ENCODE measurements at places on chromosomes 6 and 20.
A peak's percentile ranks its signal among the peaks of the same experiment; 100 is the strongest.

DNA sequence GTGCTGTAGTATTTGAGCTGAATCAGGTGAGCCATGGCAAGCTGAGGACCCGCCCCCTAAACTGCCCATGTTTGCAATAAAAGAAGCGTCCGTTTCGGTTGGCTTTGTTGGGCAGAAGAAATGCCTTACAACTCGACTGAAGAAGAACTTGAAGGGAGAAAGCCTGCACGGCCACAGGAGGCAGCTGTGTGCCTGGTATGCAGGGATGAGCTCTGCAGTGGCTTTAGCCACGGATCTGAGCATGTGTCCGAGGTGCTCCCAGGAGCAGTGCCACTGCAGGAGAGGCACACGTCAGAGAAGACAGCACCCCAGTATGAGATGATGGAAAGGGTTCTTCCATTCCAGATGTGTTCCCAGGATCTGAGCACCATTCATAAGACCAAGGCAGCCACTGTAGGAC, 23.5 kb downstream of the KIZ start:
- DNase-seq = no peak

DNA sequence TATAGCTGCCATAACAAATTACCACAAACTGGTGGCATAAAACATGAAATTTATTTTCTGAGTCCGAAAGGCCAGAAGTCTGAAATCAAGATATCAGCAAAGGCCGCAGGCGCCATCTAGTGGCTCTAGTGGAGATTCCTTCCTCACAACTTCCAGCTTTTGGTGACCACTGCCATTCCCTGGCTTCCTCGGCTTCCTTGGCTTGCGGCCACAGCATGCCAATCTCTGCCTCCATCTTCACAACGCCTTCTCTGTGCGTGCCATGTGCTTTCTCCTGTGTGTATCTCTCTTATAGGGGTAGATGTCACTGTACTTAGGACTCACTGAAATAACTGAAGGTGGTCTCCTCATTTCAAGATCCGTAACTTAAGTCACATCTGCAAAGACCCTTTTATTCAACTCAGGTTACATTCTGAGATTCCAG, 5.4 kb upstream of the PLAGL1 start:
- peak; percentile 64 for DNase-seq

DNA sequence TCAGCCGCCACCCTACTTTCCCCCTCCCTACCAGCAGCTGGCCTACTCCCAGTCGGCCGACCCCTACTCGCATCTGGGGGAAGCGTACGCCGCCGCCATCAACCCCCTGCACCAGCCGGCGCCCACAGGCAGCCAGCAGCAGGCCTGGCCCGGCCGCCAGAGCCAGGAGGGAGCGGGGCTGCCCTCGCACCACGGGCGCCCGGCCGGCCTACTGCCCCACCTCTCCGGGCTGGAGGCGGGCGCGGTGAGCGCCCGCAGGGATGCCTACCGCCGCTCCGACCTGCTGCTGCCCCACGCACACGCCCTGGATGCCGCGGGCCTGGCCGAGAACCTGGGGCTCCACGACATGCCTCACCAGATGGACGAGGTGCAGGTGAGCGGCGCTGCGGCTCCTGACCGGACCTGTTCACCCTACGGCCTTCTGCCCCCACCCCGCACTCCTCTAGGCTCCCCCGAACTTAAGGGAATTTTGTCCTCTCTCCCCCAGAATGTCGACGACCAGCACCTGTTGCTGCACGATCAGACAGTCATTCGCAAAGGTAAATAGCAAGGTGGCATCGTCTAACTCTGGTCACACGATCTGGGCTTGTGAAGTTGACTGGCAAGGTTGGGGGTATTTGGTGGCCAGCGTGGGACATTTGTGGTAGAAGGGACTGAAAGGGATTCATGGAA, 2.3 kb downstream of the TFAP2C start:
- no peak for DNase-seq

- no peak for DNase-seq
Measured at GRCh38 chr20:58707770-58708169, 15.2 kb downstream of the NPEPL1 start.

DNA sequence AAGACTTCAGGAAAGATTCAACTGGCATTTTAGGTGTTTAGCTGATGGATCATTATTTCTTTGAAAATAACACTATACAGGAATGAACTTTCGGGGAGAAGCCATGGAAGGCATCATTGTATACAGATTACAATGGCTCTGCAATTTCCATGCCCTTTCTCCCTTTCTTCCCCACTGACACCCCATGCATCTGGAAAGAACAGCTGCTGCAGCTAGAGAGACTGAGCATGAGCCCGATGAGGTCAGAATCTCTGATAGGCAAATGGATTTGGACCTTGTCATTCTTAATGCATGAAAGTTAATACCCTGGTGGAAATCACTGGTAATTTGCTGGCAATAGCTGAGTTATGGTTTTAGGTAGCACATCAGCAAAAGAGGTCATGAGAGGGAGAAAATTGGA, 54.8 kb downstream of the BTBD3 start:
- peak; percentile 88 for DNase-seq

DNA sequence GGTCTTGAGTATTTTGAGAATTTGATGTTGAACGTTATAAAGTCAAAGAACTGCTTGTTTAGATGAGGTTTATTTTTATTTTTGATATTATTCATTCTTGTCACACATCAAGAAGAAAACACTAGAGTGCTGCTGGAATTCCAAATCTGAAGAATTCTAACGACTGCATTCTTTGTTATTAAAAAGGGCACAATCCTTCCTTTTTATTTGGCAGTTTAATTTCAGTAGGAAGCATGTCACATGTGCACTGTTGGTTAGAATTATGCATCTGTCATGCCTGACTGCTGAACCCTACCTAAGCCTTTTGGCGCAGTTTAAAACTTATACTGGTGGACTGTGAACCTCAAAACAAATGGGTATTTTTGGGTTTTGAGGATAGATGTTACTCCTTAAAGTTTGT, 4.0 kb downstream of the ID4 start:
- peak; percentile 39 for DNase-seq

- peak; percentile 42 for DNase-seq
Measured at GRCh38 chr6:120826253-120826652, 508.0 kb downstream of the TBC1D32 start.

DNA sequence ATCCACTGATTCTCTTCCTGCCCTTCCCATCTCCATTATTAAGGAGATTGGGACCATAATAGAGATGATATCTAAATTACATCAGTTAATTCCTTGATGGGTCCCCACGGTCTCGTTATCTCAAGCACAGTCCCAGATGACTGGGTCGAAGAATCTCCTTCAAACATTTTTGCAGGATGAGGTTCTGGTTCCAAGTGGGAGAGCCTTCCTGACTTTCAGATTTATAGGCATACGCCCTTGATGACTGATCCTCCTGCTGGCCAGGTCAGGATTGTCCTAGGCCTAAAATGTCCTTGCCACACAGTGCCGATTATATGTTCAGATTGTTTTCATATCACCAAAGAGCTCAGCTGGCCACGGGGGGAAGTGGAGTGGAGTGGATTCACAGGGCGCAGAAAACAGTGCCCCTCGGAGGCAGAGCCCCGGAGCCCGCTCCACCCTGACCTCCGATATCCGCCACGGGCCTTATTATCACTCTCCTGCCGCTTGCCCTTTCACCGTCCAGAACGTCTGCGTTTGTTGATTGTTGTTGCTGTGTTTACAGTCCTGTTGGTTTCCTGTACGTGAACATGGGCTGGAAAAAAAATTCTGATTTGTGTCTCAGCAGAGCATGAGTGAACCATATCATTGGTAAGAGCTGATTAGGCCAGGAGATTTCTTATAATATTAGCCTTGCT, 8.9 kb downstream of the BMP6 start:
- no peak for DNase-seq

DNA sequence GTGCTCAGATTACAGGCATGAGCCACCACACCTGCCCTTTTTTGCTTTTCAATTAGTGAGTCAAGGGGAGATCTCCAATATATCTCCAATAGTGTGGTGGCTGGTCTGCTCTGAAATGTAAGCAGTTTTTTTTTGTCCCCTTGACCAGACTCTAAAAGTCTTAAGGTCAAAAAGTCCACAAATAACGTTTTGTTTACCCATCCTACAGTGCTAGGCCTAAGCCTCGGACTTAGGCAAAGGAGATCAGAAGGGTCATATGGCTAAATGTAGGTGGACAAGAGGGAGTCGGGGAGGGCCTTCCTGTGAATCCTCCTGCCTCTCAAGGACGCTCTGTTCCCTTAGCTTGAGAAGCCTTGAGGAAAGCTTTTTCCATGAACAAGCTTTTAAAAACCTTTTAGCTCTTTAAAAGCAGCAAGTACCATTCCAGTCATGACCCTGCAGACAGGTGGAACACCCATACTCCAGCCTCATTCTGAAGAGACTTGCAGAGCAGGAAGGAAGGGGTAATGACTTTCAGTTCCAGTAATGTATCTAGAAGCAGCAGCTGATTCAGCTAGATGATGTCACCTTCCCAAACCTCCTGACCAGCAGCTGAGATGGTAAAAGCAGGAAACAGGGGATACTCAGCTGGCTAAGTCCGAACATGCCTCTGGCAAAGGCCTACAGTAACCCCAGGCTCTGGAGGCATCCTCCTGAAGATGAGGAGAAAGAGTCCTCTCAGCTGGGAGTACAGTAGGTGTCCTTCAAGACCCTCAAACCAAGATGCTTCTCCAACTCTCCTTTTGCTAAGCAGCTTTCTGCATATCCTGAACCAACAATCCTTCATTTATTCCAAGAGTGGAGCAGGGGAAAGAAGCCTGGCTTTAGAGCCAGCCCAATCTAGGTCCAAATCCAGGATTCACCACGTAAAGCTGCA, 23.6 kb downstream of the BCL2L1 start:
- peak; percentile 38 for DNase-seq

DNA sequence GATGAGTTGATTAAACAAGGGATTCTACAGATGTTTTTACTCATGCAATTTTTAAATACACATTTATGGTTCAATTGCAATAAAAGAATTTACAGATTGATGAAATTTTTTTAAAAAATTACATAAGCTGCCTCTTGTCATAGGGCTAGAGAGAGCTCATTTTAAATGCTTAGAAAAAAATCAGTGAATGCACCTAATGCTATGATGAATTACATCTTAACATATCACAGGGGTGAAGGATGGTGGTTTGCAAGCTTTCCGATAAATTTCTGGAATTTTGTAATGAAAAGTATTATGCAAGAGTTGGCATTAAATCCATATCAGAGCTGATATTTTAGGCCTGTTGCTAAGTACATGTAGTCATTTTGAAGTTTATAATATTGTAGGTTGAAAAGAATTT, 29.6 kb downstream of the DSE start:
- no peak for DNase-seq

Data from NCI-H2171 treated with DMSO at 0.1 percent for 48 hours (cell line).